ENCODE measurements at places on chromosomes 7 and 10. TPM values are rescaled to one million over a fixed set of nuclear protein-coding genes. Genes with fewer than 3 reads are reported as not detected.

DNA sequence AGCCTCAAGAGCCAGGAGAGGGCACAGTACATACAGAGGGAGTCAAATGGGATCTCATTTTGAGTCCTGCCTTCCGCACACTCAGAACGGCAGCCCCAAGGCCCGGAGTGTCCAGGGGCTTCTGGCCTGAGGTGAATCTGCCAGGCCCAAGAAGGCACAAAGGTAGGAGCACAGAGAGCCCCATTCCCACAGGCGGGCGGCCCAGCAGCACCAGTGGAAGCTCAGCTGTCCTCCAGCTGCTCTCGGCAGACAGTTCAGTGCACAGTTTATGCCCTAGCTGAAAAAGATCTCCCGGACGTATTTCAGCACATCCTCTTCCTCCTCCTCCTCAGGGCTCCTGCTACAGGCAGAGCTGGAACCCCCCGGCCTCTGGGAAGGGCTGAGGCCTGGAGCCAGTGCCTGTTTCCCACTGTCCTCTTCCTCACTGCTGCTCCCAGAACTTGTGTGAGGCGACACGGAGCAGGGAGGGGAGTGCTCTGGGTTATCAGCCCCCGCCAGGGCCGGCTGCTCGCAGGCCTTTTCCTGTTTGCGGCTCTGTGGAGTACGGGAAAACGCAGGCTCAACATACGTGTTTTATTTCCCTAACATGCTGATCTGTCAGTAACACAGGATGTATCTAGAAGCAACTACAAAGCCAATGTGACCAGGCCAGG is 4.0 kb downstream of the CYREN start:
- H3K4me3 ChIP-seq: no peak overlapping the region
- peaks cover 59% of the 10 kb centered on the region for H3K36me3 ChIP-seq
- H3K27me3 ChIP-seq: no peaks in the 10 kb centered on the region

DNA sequence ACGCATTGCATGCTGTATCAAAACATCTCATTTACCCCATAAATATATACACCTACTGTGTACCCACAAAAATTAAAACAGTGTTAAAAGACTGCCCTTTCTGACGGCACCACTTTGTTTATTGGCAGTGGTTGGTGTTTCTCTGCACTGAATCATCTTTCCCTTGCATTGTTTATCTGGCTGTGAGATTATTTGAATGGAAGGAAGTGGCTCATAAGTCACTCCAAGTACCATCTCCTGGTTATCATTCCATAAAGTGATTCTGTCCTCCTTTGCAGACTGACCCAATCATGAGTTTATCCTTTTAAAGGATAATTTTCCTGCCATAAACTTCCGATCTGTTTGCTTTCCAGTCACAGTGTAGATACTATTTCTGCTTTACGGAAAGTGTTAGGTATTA is 183.8 kb downstream of the CAMK1D start:
- H3K4me3 ChIP-seq: no peak overlapping the region
- no peaks in the 10 kb centered on the region for H3K27me3 ChIP-seq
- no peak overlapping the region for H3K27ac ChIP-seq
- DNase-seq: no peak
- H3K36me3 ChIP-seq: no peaks in the 10 kb centered on the region
- no peaks in the 10 kb centered on the region for H3K4me1 ChIP-seq

DNA sequence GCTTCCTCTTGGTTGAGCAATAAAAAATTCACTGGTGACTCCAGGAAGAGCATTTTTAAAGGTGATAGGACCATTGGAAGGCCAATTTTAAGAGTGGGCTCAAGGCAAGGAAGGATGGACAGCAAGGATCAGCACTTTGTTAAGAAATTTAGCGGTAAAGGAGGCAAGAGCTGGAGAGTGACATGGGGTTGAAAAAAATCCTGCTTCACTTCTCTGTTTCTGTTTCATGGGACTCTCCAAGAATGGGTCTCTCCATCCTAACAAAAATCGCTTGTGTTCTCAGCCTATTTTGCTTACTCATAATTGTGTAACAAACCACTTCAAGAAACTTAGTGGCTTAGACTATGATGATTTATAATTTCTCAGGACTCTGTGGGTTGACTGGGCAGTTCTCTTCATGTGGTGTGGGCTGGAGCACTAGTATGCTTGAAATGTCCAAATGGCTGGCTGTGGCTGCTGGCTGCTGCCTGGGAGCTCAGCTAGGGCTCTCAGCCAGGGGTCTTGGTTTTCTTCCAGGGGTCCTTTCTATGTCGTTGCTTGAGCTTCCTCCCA is 59.8 kb upstream of the ZNRF2 start:
- no peaks in the 10 kb centered on the region for H3K4me1 ChIP-seq
- no peaks in the 10 kb centered on the region for H3K36me3 ChIP-seq
- H3K27ac ChIP-seq: peak overlapping the region; percentile 84
- H3K27me3 ChIP-seq: no peaks in the 10 kb centered on the region
- DNase-seq: no peak

GRCh38 chr10:63084690-63085382 is 48.3 kb upstream of the NRBF2 start:
- H3K4me3 ChIP-seq: no peak overlapping the region
- no peaks in the 10 kb centered on the region for H3K27me3 ChIP-seq
- no peak for DNase-seq
- no peaks in the 10 kb centered on the region for H3K36me3 ChIP-seq
- H3K27ac ChIP-seq: no peak overlapping the region
- no peaks in the 10 kb centered on the region for H3K4me1 ChIP-seq

DNA sequence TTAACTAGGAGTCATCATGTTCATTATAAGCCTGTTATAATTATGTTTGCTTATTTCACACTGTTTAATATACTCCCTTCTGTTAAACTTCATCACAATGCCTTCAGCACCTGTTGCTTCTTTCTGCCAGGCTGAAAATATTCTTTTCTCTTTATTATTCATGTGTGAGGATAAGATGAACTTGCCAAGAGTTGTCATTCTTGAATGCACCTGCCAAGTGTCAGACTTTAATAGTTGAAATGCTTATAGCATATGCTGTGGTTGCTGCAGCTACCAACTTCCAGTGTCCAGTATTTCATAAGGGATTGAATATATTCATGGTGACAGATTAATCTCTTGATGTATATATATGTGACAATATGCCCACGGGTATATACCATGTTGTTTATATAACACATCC is 339.2 kb upstream of the MEOX2 start:
- no peaks in the 10 kb centered on the region for H3K4me1 ChIP-seq
- no peak overlapping the region for H3K4me3 ChIP-seq
- DNase-seq: no peak
- H3K36me3 ChIP-seq: no peaks in the 10 kb centered on the region
- no peaks in the 10 kb centered on the region for H3K27me3 ChIP-seq
- peak overlapping the region; percentile 70 for H3K27ac ChIP-seq

Gene TRIM4
- total RNA-seq: 56.3 TPM

Gene CTAGE6
- not detected for total RNA-seq

Gene VIPR2
- total RNA-seq: 2.7 TPM

Gene ANLN
- total RNA-seq: 12.9 TPM

Data from tibial nerve (tissue), 4 donors.